ENCODE measurements at places on chromosomes 1 and 21.

- DNase-seq: no peak
These were observed 150.8 kb upstream of the SGIP1 start for GRCh38 chr1:66383168-66383567.

DNA sequence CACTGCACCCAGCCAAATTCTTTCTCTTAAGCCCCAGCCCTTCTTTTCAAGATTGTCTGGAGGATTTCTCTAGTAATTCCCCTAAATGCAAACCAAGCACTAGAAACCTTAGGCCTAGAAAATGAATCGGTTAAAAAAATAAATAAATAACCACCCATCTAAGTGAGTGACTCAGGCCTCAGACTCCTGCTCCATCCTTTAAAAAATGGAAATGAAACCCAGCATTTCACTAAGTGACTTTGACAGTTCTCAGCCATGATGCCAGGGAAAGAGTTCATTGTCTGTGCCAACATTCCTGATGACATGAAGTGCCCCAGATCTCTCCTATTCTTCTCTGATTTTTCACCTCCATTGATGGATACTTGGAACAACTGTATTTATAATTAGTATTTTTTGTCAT, 415.2 kb upstream of the DAB1 start:
- peak; percentile 29 for DNase-seq

GRCh38 chr1:215824245-215824644, 257.1 kb downstream of the KCTD3 start:
- no peak for DNase-seq

GRCh38 chr1:118123116-118123839, 61.8 kb downstream of the SPAG17 start:
- DNase-seq: no peak

- no peak for DNase-seq
These were observed 303.5 kb upstream of the KAZN start for GRCh38 chr1:14294860-14295536.

DNA sequence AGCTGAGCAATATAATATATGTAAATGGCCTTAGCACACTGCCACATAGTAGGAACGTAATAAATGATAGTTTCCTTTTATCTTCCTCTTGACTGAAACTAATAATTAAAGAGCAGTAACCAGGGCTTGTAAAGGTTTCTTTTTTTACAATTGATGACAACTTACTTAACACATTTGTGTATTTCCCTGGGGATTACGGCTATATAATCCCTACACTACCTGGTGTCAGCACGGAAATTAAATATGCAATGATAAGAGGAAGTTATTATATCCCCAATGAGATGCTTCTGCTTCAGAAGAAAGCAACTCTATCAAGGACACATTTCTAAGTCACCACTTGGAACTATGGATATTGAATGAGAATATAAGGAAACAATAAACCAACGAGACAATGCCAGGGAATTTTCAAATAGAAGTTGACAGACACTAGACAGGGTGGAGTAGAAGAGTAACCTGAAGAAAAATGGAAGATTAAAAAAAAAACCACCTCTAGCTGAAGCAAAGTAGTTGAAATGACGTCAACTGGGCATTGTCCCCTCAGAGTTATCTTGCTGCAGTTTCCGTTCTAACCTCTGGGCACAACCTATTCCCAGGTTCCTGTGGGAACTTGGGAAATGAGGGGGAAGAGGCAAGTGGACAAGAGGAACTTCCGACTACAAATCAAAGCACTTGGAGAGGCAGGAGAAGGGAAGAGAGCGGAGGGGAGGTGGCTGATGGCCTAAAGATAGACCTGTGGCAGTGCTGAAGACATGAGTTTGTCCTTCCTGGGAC, 66.5 kb downstream of the PLPP3 start:
- no peak for DNase-seq

- DNase-seq: no peak
These were observed 52.1 kb upstream of the AKT3 start for GRCh38 chr1:243902100-243902499.

DNA sequence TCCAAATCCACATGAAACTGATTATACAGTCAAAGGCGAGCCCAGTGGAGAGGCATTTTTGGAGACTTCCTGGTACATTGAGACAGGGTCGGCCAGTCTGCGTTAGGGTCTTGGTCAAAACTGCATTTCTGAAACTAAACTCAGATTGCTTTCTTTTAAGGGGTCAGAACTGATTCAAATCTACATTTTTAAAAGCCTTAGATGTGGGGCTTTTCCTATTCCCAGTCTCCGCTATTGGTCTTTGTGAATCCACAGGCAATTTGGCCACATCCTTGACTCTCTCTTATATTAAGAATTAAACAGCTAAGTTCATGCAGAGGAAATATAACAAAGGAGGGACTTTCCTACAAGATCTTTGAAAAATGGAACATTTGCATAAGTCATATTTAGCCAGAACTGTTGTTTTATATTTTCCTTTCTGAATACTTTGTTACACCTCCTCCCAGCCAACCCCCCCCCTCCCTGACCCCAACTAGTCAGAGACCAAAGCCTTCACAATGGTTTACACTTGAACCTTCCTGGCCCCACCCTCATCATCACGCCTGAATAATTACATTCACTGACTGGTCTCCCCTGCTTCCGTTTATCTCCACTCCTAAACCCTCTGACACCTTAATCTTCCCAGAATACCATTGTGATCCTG, 30.9 kb downstream of the SELL start:
- DNase-seq: no peak

- DNase-seq: no peak
These were observed 51.7 kb upstream of the SCMH1 start for GRCh38 chr1:41293779-41294178.

GRCh38 chr21:46115441-46116188, 17.7 kb downstream of the COL6A2 start:
- no peak for DNase-seq

GRCh38 chr21:27561116-27561515, 594.2 kb upstream of the ADAMTS5 start:
- DNase-seq: no peak

DNA sequence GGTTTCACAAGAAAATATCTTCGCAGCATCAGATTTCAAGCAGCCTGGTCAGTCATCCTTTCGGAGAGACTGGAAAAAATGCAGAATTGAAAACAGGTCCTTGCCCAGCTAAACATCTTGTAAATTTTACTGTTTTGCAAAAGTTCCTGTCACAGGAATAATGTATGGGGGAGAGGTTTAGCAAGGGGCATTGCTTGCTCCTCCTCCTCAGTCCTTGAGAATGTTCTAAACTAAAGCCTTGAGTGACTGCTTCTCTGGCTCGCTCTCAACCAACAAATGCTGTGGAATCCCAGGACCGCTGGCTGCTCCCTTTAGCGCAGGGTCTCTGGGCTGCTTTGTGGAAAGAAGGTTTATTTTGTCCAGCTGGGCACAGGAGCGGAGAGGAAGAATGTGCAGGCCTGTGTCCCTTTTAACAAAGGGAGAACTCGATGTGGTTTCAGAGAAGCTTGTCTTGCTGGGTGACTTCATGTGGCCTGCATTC, 33.6 kb upstream of the FHAD1 start:
- DNase-seq: no peak

GRCh38 chr1:56477164-56478111, 101.9 kb downstream of the PLPP3 start:
- DNase-seq: no peak

- DNase-seq: no peak
These were observed 59.5 kb downstream of the IRF2BP2 start for GRCh38 chr1:234550341-234551031.

DNA sequence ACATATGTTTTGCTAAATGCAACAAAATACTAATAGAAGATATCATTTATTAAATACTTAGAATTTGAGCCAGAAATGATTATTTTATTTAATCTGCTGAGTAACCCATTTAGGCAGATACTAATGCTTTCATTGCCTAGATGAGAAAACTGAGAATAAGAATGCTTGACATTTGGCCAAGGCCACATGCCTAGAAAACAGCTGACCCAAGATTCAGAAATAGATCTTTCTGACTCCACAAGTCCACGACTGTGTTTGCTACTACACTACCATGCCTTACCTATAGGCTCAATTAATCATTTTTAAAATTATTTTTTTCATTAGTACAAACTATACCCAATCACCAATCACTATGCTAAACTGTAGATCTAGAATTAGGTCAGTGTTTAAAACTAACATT, 129.7 kb downstream of the ATP1B1 start:
- DNase-seq: no peak

Data from HFFc6 (cell line).